Stimulated activated CD4-positive, alpha-beta T cell treated with anti-CD3 and anti-CD28 coated beads, Interleukin-1b, Interleukin-23, amount 100 ng/mL, for 1 hour (primary cell): ENCODE measurements at places on chromosomes 1 and 21.

GRCh38 chr1:228013935-228014930 lies 7.4 kb downstream of the WNT3A start:
- no peak for DNase-seq

- DNase-seq, result no peak
Measured at GRCh38 chr1:8197493-8198282, 120.2 kb upstream of the SLC45A1 start.

DNA sequence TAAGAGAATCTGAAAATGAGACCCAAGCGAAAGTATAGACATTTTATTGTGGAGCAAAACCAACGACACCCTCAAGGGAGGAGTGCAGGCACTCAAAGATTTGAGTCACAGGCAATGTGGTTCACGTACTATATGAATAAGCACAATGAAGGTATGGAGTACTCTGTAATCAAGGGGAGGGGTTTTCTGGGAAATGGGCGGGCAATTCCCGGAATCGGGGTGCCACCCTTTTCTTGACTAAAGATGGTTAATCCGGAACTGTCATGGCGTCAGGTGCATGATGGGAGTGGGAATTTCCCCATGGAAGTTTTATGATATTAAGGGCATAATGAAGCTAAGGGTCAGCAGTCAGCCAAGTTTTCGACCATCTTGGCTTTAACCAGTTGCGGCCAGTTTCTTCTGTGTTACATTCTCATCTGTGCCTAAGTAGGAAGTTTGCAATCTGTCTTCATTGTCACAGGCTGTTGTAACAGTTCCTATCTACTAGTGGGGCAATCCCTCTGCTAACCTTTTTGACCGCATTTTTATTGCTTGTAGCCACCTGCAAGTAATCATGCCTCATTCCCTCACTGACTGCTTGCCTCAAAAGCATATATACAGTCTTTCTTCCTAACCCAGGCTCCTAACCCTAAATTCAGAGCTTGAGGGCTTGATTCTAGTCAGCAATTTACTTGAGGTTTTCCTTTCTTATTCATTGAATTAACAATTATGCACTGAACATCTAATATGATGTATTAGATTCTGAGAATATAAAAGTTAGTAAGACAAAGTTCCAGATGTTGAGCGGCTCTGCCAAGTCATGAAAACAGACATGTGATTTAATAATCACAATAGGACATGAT lies 775 bp upstream of the AIM2 start:
- DNase-seq, result peak; percentile 99

DNA sequence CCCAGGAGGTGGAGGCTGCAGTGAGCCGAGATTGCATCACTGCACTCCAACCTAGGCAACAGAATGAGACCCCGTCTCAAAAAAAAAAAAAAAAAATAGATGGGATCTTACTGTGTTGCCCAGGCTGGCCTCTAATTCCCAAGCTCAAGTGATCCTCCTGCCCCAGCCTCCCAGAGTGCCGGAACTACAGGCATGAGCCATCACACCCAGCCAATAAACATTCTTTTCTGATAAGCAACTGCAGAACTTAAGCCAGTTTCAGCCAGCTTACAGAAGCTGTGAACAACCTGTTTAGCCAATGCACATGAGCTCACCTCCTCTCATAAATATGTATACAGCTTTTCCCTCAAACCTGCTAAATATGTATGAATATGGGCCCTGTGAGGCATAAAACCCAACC lies 3.1 kb upstream of the MIIP start:
- DNase-seq, result no peak

- no peak for DNase-seq
Measured at GRCh38 chr1:219708919-219709543, 96.1 kb upstream of the ZC3H11B start.

DNA sequence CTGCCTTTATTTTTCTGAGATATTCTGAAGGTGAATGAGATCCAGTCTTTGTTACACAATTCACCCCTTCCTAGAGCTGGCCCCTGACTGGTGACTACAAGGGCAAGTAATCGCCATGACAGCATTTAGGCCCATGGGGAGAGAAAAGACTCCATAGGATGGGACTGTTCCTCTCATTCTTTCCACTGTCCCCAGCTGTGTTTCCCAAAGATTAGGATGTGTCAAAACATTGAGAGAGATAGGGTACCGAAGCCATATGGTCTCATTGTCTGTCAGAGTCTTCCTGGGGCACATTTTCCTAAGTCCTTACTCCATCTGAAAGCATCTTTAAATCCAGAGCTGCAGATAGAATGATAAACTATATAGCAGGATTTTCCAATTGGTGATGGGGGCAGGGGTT lies 423.5 kb downstream of the OMA1 start:
- no peak for DNase-seq

DNA sequence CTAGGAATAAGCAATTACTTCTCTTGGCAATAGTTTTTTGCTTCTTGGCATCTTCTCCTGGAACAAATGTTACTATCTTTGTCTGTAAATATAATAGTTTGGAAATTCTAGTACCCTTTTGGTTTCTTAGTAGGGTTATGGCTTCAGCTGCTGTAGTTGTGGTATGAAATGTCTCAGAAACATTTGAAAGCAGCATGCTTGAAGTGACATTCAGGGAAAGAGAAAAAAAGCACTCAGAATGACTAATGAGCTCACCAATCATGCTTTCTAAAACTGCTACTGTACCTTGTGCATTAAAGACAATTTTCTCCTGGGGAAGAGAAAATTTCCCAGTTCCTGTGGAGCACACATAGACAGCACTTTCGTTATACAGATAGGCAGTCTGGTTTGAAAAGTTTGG lies 21.0 kb downstream of the NUP133 start:
- DNase-seq, result no peak

DNA sequence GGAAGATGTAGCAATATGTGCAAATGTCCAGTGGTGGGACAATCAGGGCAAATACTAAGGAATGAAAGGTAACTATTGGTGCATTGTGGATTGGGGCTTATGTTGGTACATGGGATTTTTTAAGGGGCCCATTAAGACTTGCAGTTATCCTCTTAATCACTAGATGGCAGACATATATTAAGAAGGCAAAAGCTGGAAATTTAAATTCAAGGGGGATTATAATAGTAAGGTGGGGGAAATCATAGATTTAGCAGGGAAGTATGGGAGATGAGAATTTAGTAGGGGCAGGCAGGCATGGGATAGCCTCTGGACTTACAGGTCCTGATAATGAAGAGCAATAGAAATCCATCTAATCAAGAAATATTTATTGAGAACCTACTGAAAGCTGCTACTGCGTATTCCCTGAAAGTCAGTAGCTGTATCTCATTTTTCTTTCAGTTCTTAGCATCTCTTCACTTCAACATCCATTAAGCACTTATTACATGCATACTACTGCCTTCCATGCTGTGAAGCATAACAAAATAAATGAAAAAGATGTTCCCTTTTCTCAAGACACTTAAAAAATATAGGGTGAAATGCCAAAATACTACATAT lies 251.8 kb downstream of the CRB1 start:
- DNase-seq, result no peak

- no peak for DNase-seq
Measured at GRCh38 chr1:228459091-228459993, 27.8 kb upstream of the RNF187 start.

DNA sequence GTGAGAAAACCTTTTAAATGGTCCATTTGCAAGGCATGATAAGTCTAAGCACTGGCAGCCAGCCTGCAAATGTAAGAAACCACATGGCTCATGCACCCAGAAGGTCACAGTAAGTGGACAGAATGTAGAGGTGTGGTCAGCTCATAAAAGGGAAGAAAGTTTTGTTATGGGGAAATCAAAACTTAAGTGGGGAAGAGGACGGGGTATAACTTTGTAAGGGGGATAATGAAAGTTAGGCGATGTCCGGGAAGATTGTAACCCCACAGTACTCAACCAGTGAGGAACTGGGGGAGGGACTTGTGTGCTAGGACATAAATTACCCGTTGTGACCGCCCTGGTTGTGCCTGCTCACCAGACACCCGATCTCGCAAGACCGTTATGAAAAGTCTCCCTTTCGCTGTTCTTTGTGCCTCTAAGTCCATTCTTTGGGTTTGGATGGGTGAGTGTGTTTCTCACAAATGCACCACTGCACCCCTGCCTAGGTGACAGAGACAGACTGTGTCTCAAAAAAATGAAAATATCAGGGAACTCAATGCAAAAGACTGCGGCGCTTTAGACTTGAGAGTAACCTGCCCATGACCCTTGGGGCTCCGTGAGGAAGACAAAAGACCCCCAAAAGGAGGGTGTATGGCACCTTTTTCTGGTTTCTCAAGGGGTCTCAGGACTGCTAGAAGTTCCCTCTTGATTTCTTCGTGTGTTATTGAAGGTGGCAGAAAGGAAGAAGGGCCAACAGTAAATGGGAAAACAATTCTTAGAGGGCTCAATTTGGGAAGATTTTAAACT lies 28.6 kb upstream of the ZNF496 start:
- no peak for DNase-seq

GRCh38 chr1:229230893-229231753 lies 39.8 kb upstream of the RAB4A start:
- DNase-seq, result no peak

DNA sequence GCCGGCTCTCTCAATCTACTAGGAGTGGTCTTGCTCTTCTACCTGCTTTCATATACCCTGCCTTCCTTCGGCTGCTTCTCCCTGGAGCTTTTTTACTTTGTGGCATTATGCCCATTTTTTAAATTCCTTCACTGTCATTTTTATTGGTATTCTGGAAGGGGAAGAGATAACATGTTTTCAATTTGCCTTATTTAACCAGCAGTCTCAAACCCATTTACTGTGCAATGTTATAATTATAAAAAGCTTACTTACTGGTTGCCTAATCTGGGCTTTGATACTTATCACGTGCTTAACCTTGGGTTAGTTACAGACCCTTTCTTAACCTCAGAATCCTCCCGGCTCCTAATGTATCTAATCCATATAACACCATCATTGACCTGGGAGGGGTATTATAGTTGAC lies 128.1 kb downstream of the SIPA1L2 start:
- no peak for DNase-seq

DNA sequence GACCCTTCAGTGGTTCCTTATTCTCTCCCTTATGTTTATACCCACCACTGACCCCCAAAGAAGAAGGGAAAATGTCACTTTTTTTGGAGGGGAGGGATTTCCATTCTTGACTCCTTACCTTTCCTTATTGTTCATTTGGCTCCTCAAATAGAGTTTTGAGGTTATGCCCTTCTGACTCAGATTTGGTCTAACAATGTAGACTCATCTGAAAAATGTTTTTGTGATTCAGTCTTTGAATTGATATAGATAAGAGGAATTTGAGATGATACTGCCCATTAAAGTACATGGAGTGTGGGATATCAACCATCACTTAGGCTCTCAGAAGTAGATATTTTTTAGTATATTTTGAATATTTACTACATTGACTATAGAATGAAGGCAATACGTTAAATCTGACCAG lies 16.1 kb downstream of the USP1 start:
- DNase-seq, result no peak

- DNase-seq, result no peak
Measured at GRCh38 chr1:247114351-247115140, 10.4 kb upstream of the ZNF669 start.

DNA sequence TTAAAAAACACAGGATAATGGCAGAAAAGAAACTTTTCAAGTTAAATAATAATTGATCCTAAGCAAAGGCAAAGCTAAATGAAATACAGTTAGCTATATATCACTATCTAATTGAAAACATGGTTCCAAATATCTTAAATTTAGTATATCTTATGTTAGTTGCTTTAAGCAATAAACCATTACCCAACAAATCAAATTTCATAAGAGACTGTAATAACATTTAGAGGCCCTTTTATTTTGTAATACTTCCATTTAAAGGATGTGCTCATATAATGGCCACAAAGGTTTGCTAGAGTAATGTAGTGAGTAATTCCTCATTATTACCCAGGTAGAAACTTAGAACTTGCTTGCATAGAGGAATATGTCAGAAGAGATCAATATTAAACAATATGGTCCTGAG lies 32.3 kb downstream of the RPL5 start:
- DNase-seq, result no peak

DNA sequence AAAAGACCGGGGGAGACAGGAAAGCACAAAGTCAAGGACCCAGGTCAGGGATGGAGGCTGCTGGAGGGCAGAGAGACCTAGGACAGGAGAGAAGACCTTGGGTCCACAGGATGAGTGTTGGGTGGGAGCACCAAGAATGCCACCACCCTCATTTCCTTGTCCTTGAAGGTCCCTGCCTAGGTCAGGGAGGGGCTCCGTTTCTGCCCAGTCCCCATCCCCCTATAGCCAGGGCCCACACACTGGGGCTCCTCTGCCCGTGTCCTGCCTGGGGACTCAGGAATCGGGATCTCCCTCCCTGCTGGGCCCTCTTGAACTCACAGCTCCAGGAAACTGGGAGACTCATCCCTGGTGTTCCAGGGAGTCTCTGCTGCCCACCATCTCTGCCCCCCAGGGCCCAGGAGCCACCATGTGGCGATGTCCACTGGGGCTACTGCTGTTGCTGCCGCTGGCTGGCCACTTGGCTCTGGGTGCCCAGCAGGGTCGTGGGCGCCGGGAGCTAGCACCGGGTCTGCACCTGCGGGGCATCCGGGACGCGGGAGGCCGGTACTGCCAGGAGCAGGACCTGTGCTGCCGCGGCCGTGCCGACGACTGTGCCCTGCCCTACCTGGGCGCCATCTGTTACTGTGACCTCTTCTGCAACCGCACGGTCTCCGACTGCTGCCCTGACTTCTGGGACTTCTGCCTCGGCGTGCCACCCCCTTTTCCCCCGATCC lies 584 bp downstream of the TINAGL1 start:
- no peak for DNase-seq

DNA sequence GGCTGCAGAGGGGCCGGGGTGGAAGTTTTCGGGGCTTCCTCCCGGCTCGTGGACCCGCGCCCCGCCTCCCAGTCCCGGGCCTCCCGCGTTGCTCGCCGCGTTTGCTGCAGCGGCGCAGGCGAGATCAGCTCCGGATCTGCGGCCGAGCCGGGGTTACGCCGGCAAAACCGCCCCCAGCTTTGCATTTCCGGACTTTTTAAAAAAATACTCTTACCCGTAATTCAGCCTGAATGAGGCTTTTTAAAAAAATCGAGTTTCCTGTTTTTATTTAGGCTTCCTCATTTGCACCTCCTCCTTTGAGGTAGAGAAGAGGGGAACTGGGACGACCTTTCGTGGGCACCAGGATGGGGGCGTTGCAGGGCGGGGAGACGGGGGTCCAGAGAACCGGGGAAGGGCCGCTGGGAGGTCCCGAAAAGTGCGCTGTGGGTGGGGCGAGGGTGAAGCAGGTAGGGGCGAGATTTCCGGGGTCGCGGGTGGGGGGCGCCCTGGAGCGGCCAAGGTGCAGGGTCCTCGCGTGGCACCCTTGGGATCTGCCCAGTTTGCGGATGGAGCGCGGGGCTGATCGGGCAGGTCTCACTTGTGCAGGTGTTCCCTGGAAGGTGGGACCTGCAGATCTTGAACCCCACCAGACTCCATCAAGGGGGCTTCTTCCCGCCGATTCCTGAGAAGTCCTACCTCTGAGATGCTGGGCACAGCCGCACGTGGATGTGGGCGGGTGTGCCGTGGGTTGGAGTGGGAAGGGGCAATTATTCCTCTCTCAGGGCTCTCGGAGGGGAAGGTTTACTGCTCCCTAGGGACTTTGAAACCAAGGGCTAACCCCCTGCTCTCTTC lies 1.1 kb downstream of the PIK3CD start:
- no peak for DNase-seq

DNA sequence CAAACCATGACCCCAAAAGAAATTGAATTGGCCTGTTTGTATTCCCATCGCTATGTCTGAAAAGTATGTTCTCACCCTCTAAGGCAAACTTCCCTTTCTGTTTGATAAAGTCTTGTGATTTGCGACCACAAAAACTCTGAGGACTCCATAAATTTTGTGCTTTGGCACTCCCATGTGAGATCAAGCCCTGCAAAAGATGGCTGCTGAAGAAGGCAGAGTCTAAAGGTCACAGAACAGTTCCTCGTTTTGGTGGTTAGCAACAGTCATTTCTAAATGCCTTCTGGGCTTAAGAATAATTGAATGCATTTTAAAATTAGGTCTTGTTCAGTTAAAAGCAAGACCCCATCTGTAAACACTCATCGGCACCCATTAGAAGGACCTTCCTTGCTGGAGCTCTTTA lies 441.6 kb downstream of the OMA1 start:
- DNase-seq, result no peak
